ENCODE measurements at places on chromosomes 2 and 18.

GRCh38 chr2:171325886-171326585, 107.8 kb downstream of the METTL8 start:
- DNase-seq, result no peak

- no peak for DNase-seq
Measured at GRCh38 chr18:52869942-52870907, 530.2 kb downstream of the DCC start.

- DNase-seq, result no peak
Measured at GRCh38 chr2:112000399-112001135, 54.5 kb upstream of the TMEM87B start.

- DNase-seq, result peak; percentile 17
Measured at GRCh38 chr2:177983183-177983788, 89.3 kb downstream of the PDE11A start.
